Stimulated activated CD4-positive, alpha-beta T cell treated with anti-CD3 and anti-CD28 coated beads, TNF-alpha, amount 100 ng/mL, for 4 hours (primary cell): ENCODE measurements at places on chromosomes 4 and X.

DNA sequence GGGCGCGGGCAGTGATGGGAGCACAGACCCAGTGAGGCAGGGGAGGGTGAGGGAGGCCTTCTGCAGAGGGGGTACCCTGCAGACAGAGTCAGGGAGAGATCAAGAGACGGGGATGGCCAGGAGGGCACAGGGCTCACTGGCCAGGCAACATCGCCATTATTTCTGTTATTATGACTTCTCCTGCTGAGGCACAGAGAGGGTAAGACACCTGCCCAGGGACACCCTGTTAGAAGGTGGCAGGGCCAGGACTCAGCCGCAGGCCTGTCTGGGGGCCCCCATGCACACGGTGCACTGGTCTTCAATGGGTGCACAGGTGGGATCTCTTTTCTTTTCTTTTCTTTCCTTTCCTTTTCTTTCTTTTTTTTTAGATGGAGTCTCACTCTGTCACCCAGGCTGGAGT is 15.8 kb downstream of the BLOC1S4 start:
- DNase-seq, result no peak

- DNase-seq, result no peak
Observed at GRCh38 chrX:24443918-24444317, 21.2 kb upstream of the PDK3 start.

DNA sequence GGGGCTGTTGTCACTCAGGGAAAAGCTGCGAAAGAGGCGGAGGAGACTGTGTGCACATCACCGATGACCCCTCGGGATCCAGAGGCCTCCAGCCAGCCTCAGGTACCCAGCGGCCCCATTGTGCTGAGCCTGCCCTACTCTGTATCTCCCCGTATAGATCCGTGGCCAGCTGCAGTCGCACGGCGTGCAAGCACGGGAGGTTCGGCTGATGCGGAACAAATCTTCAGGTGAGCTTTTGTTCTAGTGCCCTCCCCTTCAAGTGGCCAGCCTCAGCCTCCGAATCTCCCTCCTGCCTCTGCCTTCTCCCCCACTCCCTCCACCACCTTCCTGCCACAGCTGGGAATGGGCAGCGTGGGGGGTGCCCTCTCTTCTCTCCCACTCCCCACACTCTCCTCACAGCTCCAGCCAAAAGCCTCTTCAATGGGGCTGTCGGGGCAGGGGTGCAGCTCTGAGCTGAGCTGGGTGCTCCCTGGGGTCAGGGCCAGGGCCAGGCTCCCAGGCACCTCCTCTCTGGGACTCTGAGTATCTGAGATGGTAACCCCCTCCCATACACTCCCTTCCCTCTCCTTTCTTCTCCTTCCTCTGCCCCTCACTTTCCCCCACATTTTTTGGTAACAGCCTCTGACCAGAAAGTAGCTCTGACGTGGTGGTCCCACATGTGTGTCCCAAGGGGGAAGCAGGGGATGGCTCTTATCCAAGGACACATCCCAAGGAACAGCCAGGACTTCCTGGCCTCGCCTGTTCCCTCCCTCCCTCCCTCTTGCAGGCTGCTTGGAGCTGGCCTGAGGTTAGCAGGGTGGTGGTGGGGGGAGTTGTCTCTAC is 20.4 kb upstream of the UBA1 start:
- DNase-seq, result no peak

GRCh38 chr4:17142232-17142711 is 243.8 kb upstream of the LDB2 start:
- DNase-seq, result no peak

DNA sequence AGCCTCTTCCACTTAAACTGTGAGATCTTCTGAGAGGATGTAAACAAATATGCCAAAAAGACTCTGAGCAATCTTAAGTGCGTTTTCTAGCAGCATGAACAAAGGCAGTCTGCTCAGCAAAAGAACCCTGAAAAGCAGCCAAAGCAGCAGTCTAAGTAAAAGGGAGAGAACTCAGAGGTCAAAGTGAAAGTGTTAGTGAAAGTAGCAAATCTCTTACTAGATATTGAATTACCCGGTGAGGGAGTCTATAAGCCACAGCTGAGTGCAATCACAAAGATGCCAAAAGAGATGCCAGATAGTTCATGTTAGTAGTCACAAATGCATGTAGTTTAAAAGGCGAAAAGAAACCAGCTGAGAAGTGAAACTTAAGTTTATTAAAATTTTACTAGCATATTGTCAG is 7.9 kb upstream of the GNRHR start:
- no peak for DNase-seq

DNA sequence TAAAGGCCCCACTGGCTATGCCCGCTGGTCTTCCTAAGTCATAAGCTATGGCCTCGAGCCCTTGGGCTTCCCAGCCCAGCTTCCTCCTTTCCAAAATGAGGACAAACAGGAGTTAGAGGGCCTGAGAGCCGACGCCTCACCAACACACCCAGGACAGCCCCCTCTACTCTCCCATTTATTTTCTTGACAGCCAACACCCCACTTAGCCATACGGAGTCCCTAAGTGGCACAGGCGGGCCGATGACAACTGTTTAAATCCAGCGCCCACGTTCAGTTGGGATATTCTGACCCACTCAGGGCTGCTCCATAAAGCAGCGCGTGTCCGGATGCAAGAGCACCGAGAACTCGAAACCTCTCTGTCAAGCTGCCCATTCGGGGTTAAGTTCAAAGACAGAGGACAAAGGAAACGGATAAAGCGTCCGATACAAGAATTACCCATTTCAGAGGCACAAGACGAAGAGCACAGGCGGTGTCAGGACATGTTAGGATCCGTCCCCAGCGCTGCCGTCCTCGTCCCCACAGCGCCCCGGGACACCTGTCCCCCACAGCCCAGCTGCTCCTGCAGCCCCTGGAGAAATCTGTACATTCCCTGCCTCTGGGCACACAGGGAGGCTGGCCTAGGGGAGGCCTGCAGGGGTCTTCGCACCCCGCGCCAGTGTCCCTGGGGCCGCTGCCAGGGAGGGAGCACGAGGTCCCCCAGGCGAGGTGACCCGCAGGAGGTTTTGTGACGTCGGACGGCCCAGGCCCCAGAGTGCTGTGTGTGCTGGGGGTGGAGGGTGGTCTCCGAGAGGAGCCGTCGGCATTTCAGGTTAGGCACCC is 1.2 kb downstream of the PRKX start:
- DNase-seq, result no peak

- DNase-seq, result no peak
Observed at GRCh38 chrX:133953785-133954355, 31.5 kb downstream of the GPC3 start.

DNA sequence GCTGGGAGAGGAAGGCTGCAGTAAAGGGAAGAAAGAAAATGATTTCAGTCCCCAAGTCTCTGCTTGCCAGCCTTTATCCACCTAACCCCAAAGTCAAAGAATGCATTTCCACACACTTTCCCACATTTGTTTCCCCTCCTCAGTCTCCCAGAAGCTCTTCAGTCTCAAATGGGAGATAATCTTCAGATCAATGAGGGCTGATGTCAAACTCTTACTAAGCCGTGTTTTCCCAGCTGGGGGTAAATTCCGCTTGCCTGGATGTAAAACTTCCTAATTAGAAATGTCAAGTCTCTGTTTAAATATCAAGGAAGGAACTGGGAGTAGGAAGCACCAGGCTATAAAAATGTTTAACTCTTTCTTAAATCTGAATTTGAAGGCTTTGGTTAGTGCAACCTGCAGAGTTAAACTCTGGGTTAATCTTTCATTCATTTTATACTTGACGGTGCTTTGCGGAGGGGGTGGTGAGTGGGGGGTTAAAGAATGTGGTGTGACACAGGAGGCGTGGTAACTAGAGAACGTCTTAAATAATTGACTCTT is 601.4 kb upstream of the ACTRT1 start:
- DNase-seq, result no peak

- DNase-seq, result no peak
Observed at GRCh38 chr4:100067255-100067654, 117.2 kb upstream of the H2AZ1 start.

DNA sequence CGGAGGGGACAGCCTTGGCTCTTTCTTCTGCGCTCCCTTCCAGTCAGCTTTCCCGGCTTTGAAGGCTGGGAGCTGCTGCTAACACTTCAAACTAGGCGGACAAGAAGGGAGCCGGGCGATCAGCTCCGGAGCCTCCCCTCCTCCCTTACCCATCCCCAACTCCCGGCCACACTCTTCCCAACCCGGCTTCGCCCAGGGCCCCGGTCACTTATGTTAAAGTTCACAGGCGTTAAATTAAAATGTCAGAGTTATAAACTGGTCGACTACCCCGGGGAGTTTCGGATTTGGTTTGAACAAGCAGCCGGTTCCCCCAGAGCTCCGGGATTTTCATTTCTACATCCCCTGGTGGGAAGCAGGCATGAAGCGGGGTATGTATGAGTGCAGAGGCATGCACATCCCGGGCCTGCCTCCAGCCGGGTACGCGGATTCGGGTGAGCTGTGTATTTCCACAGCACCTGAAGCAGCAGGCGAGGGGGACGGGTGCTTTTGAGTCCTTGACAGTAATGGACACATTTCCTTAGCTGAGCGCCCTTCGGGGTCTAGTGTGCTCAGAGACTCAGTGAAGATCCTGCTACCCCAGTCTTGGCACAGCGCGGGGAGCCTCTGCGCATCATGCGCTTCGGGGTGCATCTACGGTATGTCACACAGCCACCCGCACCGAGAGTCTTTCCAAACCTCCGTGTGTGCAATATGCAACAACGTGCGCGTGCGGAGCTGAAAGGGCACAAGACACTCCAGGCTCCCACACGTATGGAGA is 880 bp downstream of the UNC5C start:
- no peak for DNase-seq

DNA sequence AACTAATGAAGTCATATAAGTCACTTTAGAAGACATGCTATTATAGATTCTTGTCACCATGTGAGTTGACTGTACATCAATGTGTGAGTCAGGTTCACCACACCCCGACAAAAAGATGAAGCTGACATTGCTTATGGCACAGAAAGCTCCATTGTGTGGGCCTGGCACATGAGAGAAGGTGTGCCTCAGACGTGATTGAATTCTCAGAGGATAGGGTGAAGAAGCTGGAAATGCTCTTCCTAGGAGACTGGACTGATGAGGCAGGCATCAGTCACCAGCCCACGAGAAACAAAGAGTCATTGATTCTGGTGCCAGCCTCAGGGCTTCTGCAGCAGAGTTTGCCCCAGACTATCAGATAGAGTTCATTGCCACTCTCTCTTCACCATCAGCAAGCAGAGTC is 35.9 kb upstream of the LRAT start:
- DNase-seq, result no peak

GRCh38 chrX:317424-318067 is 1.1 kb downstream of the GTPBP6 start:
- no peak for DNase-seq

DNA sequence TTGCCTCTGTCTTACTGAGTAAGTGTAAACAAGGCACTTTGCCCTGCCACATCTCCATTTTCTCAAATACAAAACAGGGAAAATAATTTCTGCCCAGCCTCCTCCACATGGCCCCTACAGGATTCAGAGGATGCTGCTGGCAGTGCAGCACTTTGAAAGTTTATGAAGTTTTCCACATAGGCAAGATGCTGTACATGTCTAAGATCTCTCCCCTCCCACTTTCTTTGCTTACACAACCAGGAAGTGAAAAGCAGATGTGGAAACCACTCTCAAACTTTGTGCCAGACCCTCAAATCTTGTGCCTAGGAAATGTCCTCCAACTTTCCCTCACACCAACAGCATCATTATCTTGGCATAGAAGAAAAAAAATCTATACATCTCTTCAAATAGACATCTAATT is 257.0 kb upstream of the LDB2 start:
- no peak for DNase-seq

- no peak for DNase-seq
Observed at GRCh38 chr4:102761296-102761701, 531 bp upstream of the MANBA start.

DNA sequence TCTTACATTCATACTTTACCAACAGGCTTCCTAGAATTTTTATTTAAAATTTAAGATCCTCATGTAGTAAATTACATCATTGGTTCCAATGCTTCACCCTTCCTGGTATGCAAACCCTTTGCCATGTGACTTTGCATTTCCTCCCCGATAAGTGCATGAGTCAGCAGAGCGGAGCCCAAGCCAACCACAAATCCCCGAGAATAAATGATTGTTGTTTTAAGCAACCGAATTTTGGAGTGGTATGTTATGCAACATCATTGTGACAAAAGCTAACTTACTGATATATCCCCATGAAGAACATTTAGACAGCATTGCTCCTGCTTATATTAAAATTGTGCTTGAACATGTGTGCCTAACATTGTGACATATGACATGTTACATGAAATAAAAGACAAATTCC is 199.4 kb upstream of the DDX53 start:
- DNase-seq, result no peak

DNA sequence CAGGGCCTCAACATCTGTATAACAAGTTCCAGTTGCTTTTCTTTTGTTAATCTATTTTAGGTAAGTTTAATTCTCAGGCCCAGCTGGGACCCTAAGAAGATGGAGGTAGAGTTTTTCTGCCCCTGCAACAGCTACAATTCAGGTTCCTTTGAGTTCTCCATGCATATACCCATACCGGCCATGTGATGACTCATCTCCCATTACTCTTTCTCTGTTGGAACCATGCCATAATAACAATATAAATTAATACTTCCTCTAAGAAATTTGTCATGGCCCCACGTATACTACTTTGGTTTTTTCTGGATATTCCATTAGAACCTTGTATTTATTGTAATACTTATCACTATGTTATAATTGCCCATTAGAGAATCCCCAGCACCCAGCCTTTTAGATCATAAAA is 1.3 kb upstream of the INTU start:
- DNase-seq, result no peak

DNA sequence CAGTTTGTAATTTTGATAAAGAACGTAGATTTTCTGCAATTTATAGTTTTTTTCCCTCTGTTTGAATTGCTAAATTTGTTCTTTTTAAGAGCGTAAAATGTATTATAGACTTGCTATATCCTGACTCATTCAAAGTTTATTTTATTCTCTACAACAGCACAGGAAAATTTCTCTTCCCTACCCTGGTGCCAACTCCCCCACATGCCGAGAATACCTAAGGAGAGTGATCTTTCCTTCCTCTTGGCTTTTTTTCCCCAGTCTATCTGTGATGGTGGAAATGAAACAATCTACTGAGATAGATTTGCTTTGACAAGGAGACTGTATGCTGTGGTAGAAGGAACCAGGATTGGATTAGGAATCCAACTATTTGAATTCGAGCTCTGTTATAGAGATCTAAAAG is 271.6 kb downstream of the TLL1 start:
- DNase-seq, result no peak

DNA sequence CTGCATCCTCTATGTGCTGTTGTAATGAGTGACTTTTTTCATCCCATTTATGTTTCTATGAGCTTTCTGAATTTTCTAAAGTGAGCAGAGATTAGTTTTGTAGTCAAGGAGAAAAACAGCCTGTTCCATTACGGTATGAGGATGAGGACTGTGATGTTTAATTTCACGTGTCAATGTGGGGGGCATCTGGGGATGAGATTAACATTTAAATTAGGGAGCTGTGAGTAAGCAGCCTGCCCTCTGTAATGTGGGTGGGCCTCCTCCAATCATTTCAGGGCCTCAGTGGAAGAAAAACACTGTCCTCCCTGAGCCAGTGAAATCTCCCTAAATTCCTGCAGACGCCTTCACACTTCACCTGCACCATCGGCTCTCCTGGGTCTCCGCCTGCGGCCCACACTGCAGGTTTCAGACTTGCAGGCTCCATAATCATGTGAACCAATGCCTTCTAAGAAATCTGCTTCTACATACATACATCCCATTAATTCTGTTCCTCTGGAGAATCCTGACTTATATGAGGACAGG is 121.7 kb downstream of the AFAP1 start:
- DNase-seq, result no peak
